NCI-H1092 (cell line): ENCODE measurements at places on chromosomes 5 and 9.

GRCh38 chr5:140351609-140352334 lies 5.4 kb upstream of the HBEGF start:
- DNase-seq, result peak; percentile 30

DNA sequence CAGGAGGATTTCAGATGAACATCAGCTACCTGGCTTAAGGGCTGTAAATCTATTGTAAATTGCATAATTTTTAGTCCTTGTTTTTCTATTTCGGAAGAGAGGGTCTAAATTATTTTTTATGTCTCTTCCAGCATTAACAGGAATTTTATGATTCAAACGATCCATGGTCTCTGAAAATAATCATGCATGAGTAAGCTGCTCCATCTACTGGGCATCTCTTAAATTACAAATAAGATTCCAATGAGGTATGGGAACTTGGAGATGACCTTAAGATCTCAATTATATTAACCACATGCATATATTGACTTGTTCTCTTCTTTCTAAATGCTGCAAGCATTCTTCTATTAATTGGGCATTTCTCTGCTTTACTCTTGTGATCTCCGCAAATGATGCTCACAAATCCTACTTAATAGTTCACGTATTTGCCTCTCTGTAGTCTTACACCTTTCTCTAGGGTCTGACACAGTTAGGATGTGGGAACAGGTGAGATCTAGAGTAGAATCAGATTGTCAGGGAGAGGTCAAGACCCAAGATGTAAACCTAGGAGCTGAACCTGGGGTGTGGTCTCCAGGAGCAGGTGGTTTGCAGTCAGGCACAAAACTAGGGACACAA lies 86.9 kb downstream of the NUDT12 start:
- DNase-seq, result peak; percentile 4

GRCh38 chr5:172807766-172808311 lies 26.2 kb upstream of the ERGIC1 start:
- no peak for DNase-seq

DNA sequence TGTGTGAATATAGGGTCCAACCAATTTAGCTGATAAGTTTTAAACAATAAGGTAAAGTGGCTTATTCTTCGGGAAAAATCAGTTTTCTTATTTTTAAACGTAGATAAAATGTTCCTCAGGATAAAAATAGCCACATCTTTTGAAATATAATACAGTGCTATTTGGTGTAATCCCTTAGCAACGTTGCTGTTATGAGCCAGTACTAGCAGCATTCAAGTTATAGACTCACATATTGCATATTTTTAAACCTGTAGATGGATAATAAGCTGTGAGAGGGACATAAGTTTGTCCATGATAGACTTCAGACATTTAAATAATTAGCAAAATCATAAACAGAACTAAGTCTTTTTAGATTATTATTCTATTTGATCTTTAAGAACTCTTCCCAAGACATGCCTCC lies 6.3 kb downstream of the PDE4D start:
- no peak for DNase-seq

GRCh38 chr5:172952034-172952511 lies 7.2 kb upstream of the RPL26L1 start:
- DNase-seq, result no peak

DNA sequence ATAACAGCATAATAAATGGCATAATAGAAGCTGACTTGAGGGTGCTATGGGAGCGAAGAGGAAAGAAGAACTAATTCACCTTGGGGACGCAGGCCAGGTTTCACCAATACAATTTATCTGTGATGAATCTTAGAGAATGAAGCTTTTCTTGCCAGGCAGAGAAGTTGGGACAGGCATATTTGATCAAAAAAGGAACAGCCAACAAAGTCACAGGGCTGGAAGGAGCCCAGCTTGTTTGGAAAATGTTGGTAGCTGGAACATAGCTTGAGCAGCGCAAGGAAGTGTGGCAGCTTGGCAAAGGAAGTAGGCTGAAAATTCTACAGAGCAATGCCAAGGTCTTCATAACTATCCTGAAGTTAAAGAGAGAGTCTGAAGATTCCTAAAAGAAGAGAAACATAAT lies 181.5 kb upstream of the OR13F1 start:
- no peak for DNase-seq

GRCh38 chr9:92429836-92430235 lies 5.6 kb upstream of the OMD start:
- DNase-seq, result no peak

- no peak for DNase-seq
Observed at GRCh38 chr5:141437221-141437620, 6.9 kb downstream of the PCDHGA12 start.

GRCh38 chr9:115850548-115851304 lies 302.9 kb upstream of the PAPPA start:
- no peak for DNase-seq

- DNase-seq, result no peak
Observed at GRCh38 chr9:126320158-126320922, 6.3 kb upstream of the MVB12B start.

DNA sequence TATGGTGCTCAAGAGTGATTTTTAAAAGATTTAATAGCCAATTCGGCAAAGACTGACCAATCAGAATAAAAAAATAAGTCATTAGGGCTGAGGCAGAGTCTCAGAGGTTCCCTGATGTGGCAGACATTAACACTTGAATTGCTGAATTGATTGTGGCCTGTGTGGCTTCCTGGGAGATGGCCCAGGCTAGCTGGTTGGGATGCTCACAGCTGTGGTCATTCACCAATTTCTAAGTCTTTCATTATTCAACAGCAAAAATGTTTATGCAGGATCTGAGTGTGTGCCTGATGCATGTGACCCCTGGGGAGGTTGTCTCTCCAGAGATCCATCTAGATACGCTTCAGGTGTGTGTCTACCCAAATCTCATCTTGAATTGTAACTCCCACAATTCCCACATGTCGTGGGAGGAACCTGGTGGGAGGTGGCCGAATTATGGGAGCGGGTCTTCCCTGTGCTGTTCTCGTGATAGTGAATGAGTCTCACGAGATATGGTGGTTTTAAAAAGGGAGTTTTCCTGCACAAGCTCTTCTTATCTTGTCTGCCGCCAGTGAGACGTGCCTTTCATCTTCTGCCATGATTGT lies 632.6 kb upstream of the SEMA6A start:
- DNase-seq, result no peak

DNA sequence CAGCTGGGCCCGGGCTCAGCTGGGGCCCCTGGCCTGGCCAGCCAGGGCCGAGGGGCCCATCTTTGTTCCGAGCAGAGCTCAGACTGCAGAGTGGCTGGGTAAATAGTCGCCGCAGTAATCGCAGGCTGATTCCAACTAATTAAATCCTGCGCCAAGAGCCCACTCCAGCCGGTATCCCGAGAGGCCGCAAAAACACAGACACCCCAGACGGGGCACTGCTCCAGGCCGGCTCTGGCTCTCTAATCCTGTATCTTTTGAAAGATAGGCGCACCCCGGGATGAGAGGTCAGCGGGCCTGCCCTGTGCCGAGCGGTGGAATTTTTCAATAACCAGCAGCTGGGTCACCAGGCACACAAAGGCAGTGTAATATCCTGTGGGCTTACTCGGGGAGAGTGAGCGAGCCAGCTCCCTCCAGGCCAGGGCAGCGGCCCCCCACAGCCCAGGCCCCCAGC lies 57.7 kb downstream of the LMX1B start:
- peak; percentile 27 for DNase-seq

DNA sequence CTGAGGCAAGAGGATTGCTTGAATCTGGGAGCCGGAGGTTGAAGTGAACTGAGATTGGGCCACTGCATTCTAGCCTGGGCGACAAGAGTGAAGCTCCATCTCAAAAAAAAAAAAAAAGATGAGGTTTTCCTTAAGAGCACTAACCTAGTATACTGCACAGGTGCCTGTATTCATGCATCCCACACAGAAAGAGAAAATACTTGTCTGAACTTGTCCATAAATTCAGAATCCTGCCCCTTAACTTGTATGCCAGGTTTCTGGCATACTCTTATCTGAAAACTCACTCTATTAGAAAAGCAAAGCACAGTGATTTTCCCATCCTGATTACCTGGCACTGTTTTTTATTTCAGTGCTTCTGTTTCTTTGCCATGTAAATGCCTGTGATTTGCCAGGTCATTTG lies 125.3 kb upstream of the CDKN2B start:
- DNase-seq, result no peak

GRCh38 chr5:38207343-38207742 lies 51.0 kb upstream of the EGFLAM start:
- no peak for DNase-seq
